Neuronal stem cell (in vitro differentiated cells): ENCODE measurements at places on chromosomes 7 and 10.

DNA sequence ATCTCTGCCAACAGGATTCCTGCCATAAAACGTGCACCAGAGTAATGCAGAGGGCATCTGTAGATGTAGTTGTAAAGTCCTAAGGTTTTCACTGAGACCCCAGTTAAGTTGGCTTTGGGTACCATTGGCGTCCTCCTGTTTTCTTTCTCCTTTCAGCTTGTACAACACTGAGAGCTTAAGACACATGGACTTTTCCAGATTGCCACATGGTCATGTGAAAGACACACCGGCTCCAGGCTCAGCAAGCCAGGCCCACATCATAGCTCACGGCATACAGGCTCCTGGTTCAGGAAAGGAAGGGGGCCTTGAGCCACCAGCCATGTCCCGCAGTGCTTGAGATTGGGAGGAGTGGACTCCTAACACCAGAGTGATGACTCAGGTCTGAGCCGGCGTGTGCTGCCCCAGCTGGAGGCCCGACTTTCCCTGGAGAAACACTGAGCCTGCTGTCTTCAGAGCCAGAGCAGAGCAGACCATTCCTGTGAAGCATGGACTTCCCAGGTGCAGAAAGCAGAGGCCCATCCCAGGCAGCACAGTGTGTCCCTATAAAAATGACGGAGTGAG is 252.7 kb downstream of the PRPF18 start:
- no peak for DNase-seq

DNA sequence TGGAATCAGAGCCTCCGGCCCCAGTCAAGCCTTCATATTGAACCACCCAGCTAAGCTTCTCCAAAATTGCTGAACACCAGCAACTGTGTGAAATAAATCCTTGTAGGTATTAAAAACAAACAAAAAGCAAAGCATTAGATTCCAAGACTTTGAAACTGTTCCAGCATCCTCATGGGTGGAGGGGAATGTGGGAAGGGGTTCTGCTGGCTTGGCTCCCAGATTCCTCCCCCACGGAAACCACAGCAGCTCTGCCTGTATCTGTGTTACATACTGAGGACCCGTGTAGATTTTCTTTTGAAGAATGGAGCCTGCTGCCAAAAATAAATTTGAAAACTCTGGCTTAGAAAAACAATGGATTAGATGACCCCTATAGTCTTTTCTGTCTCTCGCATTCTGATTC is 20.0 kb downstream of the AKR1B1 start:
- DNase-seq: no peak

GRCh38 chr7:135100856-135101255 is 47.0 kb upstream of the TMEM140 start:
- DNase-seq: no peak

DNA sequence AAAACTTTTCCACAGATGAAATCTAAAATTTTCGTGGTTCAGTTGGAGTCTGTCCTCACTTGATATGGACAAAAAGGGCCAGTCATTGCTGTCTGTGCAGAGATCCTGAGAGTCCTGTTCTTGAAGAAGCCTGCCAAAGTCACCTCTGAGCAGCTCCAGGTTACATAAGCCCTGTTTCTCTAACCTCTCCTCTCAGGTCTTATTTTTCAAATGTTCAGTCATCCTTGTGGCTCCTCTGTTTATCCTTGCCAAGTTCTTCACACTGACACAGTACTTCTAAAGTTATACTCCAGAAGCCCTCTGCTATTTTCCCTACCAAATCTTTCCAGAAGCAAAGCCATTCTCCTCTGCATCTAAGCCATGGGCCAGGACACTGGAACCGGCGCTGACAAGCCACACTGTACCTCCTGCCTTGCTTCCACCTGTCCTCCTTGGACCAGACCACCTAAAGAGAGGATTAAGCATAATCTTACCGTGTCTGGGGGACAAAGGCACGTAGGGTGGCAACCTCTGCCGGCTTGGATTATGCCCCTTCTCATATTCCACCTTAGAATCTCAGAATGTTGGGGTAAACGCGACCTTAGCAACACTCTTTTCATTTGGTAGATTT is 161.6 kb downstream of the JAZF1 start:
- no peak for DNase-seq

DNA sequence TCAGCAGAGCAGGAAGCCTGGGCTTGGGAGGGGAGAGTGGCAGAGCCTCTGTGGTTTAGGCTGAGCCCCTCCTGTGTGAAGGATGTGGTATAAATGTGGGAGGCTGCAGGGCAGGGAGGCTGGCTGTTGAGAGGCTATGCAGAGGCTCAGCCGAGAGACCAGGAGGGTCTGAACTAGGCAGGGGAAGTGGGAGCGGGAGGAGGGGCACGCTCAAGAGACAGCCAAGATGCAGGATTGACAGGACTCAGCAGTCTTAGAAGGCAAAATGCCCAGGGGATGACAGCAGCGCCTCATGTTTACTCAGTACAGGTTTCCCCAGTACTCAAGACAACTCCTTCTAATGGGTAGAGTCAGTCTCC is 24.3 kb downstream of the BTBD16 start:
- no peak for DNase-seq

DNA sequence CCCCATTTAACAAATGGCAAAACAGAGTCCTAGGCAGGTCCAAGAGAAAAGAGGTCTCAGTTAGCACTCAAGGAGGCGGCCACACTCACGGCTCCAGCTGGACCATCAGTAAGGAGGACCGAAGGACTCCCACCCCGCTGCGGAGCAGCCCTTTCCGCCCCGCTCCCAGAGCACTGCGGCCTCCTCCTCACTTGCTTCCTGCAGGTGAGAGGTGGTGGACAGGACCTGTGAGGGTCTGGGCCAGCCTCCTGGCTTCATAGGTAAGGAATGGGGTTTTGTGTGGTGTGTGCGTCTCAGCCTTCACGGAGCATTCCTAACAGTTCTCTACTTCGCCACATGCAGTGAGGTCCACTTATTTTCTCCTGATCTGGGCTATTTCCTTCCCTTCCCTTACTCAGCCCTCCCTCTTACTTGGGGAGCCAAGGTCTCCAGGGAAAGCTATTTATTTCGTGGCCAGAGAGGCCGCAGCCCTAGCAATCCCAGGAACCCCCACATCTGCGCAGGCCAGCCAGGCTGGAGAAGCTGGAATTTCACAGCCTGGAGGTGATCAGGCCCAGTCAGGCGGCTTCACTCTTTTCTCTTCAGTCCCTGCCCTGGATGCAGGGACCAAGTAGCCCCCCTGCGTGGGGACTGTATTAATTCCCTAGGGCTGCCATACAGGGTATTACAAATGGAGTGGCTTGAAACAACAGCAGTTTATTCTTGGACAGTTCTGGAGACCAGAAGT is 45.9 kb downstream of the ZNF783 start:
- DNase-seq: no peak

DNA sequence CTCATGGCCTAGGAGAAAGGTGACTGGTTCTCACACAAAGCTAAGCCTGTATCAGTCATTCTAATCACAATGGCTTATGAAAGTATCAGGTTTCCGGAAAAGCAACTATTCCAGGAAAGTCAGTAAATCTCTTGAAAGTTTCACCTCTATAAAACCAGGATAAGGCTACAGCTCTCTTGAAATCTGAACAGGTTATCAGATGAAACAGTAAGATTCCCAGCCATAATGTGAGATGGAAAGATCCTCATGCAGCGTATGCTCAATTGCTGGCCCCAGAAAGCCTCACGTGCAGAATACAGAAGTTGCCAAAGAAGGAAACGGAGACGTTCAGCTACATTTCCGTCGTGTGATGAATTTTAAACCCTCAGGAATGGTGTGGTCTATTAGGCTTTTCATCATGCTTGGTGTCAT is 90.0 kb downstream of the PFKFB3 start:
- DNase-seq: no peak

DNA sequence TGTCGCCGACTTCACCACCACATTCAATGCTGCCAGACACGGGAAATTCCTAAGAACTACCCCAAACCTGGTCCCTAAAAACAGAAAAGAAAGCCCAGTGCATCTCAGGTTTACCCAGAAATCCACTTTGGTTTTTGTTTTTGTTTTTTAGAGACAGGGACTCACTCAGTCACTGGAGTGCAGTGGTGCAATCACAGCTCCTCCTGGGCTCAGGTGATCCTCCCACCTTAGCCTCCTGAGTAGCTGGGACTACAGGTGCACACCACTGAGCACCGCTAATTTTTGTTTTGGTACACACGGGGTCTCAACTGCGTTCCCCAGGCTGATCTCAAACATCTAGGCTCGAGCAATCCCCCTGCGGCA is 22.8 kb downstream of the MAD1L1 start:
- no peak for DNase-seq

- no peak for DNase-seq
Measured at GRCh38 chr10:13956826-13957225, 370.1 kb downstream of the PRPF18 start.

GRCh38 chr10:133236401-133237240 is 1.0 kb upstream of the VENTX start:
- DNase-seq: no peak

- no peak for DNase-seq
Measured at GRCh38 chr10:10514797-10515196, 502.9 kb upstream of the CELF2 start.

- DNase-seq: no peak
Measured at GRCh38 chr7:80722616-80723195, 84.3 kb downstream of the CD36 start.

- DNase-seq: no peak
Measured at GRCh38 chr10:122113945-122114747, 125.2 kb downstream of the TACC2 start.

DNA sequence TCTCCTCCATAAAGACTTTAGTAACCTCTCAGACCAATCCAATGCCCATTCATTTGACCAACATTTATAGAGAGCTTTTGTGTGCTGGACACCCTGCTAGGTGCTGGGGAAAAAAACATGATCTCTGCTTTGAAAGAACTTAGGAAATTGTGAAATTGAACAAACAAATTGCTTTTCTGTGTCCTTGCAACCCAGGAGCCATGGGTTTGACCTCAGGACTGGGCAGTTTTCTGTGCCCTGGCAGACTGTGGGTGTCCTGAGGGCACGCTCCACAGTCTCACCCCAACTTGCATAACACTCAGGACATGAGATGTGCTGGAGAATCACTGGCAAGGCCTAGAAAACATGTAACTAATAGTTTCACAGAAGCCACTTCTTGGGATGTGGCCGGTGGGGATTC is 429.1 kb upstream of the ZMIZ1 start:
- DNase-seq: no peak

GRCh38 chr7:3301831-3302618 is 973 bp downstream of the SDK1 start:
- DNase-seq: peak; percentile 9

DNA sequence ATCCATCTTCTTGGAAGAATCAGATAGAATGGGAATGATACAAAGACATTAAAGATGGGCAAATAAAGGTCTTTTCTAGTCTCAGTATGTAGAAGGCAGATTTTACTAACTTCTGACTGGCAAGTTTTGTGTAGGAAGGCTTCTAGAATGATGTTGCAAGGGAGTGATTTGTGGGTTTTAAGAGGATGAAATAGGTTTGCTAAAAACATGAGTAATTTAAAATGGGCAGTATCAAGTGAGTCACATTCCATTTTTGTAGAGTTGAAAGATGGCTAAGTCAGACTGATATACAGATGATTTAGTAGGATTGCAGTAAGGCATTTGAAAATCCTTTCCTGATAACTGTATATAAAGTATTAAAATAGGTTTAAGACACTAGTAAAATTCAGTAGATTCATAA is 777.4 kb downstream of the SORCS1 start:
- DNase-seq: no peak

GRCh38 chr10:93753621-93754250 is 4.0 kb upstream of the LGI1 start:
- DNase-seq: no peak

DNA sequence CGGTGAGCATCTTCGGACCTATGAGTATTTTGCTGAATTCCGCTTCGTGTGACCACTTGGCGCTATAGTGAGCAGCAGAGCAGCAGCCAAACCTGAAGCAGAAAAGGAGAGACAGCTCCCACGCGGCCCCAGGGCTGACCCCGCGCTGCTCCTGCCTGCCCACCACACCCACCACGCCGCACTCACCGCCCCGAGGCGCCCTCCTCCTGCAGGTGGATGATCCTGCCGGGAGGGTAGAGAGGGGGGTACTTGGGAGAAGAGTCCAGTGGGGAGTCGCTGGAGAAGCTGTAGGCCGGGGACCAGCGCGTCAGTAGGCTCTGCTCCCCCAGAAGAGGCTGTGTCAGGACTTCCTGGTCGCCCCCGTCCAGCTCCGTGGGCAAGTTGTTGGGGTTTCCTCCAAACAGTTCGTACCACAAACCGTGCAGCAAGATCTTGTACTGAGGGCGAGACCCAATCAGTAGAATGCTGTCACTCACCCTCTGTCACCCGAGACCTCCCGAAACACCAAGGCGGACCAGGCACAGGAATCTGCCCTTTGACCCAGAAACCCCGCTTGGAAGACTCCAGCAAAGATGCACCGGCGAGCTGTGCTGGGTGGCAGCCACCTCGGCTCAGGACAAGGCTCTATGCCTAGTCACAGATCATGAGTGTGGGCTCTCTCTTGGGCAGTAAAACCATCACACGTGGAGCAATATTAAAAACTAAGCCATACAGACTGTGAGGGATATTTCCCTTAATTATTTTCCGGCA is 37.6 kb downstream of the DAGLB start:
- DNase-seq: no peak

DNA sequence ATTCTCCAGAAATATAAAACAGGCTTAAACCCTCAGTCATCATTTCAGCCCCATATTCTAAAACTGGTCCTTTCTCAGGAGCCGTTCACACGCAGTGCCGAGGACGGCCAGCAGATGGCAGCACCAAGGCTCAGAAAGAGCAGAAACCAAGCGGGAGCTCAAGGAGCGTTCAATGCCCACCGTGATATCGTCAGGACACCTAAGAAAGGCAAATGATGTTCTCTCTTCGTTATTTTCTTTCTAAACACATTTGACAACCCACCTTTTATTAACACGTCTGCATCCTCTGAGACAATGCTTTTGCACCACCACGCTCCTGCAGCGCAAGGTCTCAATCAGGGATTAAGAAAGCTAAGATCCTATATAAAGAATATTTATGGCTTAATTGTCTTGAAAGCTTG is 45.7 kb upstream of the RBM33 start:
- peak; percentile 74 for DNase-seq
